ENCODE measurements at places on chromosomes 13 and 19.

DNA sequence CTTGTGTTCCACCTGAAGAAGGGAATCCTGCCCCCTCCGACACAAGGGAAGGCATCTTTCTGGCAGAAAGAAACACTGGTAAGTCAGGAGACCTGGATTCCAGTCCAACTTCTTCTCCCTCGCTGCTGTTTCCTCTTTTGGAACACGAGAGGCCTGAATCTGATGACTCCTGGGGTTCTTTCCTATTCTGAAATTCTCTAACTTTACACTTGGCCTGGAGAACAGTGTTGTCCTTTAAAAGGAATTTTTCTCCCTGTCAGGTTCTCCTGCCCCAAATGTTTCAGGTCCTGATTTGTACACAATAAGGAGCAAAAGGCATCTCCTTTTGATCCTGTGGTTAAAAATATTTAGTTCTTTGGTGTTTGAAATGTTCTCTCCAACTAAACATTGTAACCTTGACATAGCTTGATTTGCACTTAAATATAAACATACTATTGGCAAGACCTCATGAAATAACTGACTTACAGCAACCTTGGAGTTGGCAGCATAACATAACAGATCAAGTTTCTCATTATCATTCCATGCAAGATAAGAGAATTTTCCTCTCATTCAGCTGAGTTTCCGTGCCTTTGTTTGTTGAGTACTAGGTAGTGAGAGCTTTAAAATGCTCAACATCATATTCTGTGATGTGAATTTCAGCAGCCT is 244.8 kb downstream of the COG6 start:
- DNase-seq: no peak

DNA sequence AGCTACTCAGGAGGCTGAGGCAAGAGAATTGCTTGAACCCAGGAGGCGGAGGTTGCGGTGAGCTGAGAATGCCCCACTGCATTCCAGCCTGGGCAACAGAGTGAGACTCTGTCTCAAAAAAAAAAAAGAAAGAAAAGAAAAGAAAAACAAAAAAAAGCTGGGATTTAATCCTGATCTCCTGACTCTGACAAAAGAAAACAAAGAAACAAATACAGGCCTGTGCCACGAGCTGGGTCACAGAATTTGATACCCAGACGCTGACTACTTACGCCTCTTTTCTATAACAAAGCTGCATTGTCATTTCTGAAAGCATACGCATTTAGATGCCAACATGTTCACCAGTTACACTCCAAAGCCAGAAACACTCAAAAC is 18.2 kb upstream of the GTF2F2 start:
- no peak for DNase-seq

DNA sequence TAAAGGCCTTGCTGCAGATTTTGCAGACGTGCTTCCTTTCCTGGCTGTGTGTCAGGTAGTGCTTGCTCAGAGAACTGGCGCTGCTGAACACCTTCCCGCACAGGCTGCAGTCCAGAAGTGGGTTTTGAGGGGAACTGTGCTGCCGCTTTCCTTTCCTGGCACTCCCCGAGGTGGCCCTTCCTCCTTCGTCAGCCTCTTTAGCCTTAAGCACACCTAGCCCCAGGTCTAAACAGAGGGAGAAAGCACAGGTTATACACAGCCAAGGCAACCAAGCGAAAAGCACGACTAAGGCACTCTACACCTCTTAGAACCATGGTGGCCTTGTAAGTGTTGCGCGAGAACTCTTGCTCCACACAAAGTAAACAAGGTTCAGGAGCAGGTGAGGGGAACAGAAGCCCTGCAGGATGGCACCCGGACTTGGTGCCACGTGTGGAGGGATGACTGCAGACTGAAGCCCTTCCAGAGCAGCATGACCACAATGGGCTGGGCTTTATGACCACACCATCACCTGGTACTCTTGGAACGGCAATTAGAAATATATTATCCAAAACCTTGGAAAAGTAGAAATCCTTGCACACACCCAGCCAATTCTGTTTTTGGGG is 23.6 kb downstream of the ZNF541 start:
- DNase-seq: no peak

DNA sequence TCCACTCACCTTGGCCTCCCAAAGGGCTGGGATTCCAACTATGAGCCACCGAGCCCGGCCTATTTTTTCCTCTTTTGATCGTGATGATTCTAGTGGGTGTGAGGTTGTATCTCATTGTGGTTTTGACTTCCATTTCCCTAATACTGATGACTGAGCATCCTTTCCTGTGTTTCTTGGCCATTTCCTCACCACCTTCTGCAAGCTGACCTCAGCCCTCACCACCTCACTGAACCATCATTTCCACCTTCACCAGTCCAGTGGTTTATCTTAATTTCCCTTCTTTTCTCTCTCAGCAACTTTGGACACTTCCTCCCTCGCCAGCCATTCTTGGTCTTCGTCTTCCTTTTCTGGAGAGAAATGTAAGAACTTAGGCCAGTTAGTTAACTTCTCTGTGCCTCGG is 13.0 kb upstream of the BICRA start:
- DNase-seq: no peak

- DNase-seq: no peak
Measured at GRCh38 chr13:113061271-113061625, 44.3 kb upstream of the F7 start.

DNA sequence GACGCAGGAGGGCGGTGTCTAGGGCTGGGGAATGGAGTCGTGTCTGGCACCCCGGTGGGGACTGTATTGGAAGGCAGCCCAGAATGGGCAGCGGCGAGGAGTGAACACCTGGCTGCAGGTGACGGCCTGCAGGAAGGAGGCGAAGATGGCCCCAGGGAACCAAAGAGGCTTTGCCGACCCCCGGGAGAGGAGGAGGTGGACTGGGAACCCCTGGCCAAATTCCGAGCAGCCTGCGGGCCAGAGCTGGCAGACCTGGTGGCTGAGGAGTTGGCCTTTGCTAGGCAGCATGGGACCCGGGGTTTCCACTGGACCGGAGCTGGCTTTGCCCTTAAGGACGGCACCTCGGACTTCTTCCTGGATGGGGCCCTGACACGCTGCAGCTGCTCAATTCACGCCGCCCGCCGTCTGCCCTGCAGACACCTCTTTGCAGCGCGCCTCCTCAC is 25.9 kb downstream of the ZSWIM9 start:
- DNase-seq: no peak

GRCh38 chr19:21585281-21585890 is 80.0 kb downstream of the ZNF429 start:
- DNase-seq: no peak

GRCh38 chr19:43776286-43776685 is 4.5 kb downstream of the KCNN4 start:
- DNase-seq: no peak

DNA sequence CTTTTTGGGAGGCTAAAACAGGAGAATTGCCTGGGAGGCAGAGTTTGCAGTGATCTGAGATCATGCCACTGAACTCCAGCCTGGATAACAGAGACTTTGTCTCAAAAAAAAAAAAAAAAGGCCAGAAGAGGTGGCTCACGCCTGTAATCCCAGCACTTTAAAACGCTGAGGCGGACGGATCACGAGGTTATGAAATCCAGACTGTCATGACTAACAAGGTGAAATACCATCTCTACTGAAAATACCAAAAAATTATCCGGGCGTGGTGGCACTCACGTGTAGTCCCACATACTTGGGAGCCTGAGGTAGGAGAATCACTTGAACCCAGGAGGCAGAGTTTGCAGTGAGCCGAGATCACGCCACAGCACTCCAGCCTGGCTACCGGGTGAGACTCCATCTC is 39.9 kb downstream of the ZNF611 start:
- no peak for DNase-seq

DNA sequence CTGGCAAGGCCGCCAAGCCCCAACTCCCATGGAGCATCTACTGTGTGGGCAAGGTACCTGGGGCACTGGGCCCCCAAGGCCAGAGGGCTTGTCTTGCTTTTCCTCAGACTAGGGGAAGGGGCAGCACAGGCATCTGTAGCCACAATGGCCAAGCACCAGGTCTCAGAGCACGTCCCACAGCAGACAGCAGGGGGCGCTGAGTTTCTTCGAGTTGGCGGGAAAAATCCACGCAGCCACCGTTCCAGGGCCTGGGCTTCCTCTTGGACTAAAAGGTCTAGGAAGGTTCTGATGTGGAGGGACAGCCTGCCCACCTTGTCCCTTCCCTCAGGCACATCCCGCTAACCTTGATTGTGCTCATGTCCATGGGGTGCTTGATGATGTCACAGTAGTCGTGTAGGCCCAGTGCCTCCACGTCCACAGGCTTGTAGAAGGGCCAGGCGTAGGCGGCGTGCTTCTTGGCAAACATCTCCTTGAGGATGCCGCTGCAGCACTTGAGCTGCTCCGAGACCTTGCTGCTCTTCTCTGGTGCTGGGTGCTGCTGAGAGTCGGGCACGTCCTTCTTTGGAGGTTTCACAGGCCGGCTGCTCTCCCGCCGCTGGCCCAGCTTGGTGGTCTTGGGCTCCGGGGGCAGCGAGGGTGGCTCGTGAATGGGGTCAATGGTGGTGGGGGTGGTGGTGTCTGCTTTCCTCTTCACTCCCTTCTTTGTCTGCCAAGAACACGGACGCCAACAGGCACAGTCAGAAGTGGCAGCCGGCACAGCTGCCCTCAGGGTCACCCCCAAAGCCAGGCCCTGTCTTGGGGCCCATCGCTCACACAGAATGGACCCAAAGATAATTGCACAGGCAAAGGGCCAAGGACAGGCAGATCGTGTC is 32.0 kb upstream of the EPHX3 start:
- DNase-seq: no peak

DNA sequence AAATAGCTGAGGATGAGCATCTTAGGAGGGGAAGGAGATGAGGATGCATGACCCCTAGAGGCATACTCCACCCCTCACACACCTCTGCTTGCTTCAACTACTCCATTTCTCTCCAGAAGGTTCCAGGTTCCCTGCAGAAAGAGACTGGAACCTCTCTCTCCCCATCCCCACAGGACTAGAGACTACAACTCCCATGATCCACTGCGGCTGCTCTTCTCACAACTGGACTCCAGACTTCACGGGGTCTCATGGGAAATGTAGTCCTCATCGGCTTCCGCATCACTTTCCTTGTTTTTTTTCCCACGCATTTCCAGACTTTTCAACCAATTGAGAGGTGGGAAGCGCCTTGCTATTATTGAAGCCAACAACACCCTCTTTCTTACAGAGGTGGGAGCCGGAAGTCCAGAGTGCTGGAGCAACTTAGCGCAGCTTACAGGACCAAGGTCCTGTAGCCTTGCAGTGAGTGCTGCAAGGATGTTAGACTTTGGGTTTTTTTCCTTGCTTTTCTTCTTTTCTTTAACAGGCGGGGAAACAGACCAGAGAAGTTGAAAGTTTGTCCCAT is 13.9 kb upstream of the CACNG6 start:
- peak; percentile 61 for DNase-seq
